ENCODE measurements at places on chromosomes 1 and 21.

DNA sequence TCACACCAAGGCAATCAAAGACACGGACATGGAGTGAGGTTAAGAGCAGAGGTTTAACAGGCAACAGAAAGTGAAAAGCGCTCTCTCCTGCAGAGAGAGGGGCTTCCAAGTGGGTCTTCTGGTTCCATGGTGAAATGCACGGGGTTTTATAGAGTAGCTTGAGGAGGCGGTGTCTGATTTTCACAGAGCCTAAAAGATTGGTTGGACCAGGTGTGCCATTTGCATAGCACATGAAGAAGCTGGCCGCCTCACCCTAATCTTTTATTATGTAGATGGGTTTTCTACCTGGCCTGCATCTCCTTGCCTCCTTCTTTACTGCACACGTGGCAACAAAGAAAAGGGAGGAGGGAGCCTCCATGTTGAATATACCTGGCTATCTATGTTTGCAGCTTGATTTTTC is 197.3 kb downstream of the RYR2 start:
- DNase-seq: no peak

GRCh38 chr1:5497503-5497902 is 494.7 kb downstream of the NPHP4 start:
- DNase-seq: no peak

DNA sequence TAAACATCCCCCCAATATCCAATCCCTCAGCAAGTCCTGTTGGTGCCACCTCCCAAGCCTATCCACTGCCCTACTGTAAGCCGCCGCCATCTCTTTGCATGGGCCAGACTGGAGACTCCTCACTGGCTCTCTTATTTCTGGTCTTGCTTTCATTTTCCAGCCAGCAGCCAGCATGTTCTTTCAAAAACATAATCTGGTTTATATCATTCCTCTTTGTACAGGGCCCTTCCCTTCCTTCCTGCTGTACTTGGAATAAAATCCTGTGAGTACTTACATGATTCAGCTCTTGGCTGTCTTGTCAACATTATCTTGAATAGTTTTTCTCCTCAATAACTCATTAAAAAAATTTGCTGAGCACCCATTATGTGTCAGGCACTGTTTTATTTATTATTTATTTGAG is 28.2 kb downstream of the TLR5 start:
- no peak for DNase-seq

- no peak for DNase-seq
Measured at GRCh38 chr1:158076441-158076840, 83.0 kb downstream of the KIRREL1 start.

GRCh38 chr1:80987824-80988223 is 812.9 kb upstream of the ADGRL2 start:
- no peak for DNase-seq

DNA sequence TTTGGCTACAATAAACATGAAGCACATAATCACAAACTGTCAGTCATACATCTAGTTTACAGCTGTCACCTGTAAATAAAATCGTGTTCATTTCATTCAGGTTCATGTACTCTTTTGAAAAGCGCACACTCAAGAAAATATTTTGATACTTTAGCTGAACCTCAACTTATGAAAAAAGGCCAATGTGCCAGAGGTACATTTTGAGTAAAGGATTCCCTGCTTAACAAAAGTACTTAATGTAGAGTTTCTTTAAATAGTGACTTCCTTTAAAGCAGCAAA is 37.7 kb upstream of the SLC30A10 start:
- no peak for DNase-seq

- DNase-seq: no peak
Measured at GRCh38 chr1:14474856-14475255, 123.6 kb upstream of the KAZN start.

GRCh38 chr1:216044538-216044937 is 378.7 kb downstream of the USH2A start:
- no peak for DNase-seq

- DNase-seq: no peak
Measured at GRCh38 chr1:193309936-193310475, 123.6 kb upstream of the B3GALT2 start.

- DNase-seq: no peak
Measured at GRCh38 chr1:164971391-164971790, 385.1 kb downstream of the LMX1A start.

DNA sequence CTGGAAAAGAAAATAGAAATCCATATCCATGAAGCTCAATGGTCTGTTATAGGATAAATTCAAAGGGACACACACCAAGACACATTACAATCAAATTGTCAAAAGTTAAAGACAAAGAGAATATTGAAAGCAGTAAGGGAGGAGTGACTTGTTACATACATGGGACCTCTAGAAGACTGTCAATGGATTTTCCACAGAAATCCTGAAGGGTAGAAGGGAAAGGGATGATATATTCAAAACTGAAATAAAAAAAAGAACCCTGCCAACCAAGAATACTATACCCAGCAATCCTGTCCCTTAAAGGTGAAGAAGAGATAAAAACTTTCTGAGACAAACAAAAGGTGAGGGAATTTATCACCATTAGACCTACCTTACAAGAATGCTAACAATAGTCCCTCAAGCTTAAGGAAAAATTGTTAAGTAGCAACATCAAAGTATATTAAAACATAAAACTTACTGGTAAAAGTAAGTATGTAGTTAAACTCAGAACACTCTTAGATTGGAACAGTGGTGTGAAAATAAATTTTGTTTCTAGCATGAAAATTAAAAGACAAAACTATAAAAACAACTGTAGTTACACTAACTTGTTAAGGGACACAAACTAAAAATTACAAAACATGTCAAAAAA is 103.2 kb upstream of the APP start:
- no peak for DNase-seq

DNA sequence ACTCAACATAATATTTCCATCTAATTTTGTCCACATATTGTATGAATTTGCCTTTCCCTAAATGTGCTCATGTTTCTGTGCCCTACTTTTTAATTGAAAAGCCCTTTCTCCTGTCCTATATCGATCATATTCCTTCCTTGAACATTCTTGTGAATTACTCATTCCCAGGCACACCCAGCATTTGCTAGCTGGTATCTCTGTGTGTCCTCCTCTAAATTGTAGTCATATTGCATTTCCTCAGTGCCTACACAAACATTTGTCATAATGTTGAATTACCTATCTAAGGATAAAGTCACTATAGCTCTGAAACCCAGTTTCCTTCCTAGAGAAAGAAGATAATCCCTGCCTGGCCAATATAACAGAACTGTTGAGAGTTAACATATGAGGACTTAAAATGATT is 39.6 kb upstream of the TBX15 start:
- no peak for DNase-seq

- peak; percentile 48 for DNase-seq
Measured at GRCh38 chr1:221939607-221940006, 197.7 kb upstream of the DUSP10 start.

- DNase-seq: no peak
Measured at GRCh38 chr1:230876660-230877059, 8.3 kb upstream of the C1orf198 start.

DNA sequence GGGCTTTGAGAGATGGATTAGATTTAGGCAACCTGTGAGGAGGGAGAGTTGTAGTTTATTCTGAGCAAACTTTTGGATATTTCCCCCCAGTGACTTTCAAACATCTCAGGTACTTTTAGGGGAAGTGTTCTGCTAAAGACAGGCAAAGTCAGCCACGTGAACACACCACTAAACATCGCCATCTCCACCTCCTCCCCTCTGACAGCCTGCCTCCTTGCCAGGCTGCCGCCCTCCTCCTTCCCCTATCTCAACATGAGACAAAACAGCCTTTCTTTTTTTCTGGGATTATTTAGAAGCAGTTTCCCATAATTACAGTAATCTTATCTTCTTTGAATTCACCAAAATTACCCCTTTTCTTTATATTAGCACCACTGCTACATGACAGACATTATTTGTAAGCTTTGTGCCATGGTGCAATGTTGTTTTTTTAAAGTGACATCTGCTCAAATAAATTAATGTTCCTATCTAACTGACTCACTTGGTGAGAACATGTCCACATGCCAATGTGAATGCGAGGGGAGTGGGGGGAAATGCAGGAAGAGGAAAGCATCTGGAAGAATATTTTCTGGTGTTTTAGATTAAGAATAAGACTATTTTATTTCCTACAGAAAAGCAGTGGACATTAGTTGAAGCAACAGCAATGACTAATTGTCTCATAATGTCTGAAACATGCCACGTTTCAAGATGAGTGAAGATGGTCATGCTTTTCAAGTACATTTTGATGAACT is 147.8 kb upstream of the ATP1B1 start:
- no peak for DNase-seq

- no peak for DNase-seq
Measured at GRCh38 chr1:39620659-39621165, 18.7 kb downstream of the HEYL start.

DNA sequence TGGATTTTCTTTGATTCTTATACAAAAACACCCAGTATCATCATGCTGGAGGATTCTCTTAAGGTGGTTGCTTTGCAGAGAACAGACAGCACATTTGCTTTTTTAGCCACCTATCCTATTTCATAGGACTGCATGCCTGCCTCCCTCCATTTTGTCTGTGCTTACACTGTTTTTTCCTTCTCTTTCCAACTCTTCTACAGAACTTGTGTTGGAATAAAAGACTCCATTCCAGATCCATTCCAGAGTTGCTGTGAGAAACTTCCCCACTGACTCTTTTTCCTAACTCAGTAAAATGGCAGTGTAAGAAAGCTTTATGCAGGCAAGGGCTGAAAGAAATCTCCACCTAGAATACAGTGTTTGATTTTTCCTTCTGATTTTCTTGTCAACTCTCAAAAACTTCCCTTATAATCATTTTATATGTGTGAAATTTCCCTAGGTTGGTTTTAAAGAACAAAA is 5.2 kb upstream of the ARID1A start:
- peak; percentile 33 for DNase-seq

DNA sequence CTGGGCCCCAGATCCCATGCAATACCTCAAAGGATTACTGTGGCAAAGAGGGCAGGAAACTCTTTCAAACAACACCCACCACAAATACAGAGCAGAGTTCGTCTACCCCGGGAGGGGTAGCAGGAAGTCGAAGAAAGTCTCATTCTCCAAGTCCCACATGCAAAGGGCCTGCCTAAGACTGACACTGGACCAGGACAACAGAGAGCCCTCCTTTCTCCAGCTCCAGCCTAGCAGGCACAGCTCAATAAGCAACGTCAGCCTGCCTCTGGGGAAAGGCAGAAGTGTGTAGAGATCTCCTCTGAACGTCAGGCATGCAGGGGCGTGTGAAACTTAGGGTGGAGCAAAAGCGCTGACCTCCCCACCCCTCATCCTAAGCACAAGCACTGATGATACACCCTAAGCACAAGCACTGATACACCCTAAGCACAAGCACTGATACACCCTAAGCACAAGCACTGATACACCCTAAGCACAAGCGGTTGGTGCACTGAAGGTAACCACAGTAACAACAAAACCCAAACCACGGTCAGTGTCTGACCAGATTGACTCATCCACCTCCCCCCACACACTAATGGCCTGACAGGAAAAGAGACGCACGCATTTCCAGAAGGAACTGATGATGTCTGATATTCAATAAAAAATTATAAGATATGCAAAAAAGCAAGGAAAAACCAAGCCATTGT is 1.3 kb downstream of the KRTAP12-3 start:
- no peak for DNase-seq

DNA sequence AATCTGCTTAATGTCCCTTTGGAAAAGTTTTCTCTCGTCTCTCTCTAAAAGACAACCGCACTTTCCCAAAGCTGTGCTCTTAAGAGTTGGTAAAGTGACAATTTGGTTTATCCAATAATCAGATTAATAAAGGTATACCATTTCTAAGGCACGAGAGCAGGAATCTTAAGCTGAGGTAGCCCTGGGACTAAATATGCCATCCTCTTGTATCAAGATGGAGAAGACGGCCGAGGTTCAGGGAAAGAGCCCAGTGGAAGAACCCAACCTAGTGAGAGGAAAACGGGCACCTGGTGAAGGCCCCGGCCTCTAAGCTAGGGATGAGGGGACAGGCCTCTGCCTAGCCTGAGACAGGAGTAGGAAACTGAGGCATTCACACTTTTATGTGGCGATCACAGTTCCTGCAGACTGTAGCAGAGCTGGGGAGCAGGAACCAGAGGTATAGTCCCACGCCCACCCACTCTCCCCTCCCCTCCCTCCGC is 334 bp upstream of the SARS1 start:
- DNase-seq: no peak

DNA sequence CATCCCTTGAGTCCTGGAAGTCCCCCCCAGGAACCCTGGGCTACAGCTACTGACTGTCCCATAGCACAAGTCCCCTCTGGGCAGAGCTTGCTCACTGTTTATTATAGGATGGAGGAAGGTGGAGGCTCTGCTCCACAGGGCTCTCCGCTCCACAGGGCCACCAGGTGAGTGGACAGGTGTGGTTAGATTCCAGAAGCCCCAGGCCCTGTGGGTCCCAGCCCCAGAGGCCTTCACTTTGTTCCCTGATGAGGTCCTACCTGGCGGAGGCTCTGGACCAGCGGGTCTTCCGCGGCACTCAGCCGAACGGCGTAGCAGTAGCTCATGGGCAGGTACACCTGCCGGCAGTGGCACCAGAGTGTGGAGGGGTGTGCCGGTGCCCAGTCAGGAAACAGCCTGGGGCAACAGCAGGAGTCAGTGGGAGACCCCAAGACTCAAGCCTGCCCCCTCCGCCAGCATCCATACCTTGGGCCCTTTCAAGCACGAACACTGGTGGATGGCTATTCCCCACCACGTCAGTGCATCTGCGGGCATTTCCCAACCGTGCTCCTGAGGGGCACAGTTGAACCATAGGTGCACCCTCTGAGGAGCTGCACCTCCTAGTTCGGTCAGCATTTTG is 12.3 kb downstream of the LSS start:
- DNase-seq: no peak

DNA sequence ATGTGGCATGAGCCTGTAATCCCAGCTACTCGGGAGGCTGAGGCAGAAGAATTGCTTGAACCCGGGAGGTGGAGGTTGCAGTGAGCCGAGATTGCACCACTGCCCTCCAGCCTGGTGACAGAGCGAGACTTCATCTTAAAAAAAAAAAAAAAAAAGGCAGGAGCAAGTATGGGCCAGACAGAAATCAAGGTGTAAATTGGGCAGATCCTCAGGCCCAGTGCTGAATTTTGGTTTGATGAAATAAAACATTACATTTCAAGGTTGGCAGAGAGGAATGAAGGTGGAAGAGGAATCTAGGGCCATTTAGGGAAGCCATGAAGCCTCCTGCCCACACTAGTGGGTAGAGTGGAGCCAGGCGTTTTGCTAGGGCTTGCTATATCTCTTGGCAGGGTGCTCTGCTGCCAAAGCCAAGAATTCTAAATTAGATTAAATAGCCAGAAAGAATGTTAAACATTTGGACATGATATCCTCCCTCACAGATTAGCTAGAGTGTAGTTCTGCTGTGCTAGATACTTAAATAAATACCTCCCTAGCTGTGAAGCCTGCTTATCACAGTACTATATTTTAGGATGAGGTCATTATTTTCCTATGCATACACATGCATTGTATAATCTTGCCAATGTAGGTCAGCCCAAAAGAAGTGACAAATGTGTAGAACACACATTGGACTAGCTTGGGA is 16.6 kb upstream of the LGALS8 start:
- DNase-seq: peak; percentile 37

DNA sequence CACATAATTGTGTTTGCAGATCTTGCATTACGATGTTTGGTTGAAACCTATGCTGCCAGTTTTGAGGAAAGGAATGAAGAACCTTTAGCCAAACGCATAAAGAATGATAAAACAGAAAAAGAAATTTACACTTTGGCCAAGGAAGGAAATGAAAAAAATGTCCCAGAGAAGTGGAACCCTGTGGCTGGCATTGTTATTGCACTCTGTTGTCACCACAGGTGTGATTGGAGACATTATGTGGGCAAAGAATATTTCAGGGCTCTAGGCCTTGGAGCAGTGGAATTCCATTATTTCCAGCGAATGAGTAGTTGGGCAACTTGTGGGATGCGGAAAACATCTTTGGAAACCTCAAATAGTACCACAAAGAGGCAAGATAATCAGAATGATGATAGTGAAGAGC is 14.9 kb downstream of the TRMT13 start:
- DNase-seq: no peak
